ENCODE measurements at places on chromosomes 2 and 18.

DNA sequence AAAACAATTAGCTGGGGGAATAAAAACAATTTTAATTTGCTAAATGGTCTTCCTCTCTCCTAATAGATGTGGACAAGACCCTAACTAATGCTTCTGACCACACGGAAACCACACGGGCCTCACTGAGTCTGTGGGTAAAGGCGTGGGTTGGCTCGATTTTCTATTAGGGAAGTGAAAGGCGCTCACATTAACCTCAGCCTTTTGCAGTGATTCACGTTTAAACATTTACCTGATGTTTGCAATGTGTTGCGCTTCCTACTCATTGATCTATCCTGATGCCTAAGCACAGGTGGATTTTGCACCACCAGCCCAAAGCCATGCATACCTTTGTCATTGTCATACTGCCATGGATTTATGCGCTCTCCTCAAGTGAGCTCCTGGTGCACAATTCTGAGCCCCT, 35.6 kb upstream of the NRP2 start:
- DNase-seq = no peak

DNA sequence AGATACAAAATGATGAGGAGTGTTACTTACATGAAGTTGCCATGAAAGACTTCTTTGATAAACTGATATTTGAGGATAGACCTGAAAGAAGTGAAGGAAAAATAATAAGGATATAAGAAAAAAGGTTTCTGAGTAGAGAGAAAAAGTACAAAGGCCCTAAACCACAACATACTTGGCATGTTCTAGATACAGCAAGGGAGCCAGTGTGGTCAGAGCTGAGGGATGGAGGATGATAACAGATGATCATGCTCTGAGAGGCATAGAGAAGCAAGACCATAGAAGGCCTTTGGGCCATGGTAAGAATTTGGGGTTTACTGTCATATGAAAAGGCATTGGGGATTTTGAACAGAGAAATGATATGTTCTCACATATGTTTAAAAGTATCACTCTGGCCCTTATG, 424.1 kb upstream of the CHST9 start:
- DNase-seq = no peak

GRCh38 chr18:11074889-11075288, 74.5 kb downstream of the PIEZO2 start:
- DNase-seq = no peak

DNA sequence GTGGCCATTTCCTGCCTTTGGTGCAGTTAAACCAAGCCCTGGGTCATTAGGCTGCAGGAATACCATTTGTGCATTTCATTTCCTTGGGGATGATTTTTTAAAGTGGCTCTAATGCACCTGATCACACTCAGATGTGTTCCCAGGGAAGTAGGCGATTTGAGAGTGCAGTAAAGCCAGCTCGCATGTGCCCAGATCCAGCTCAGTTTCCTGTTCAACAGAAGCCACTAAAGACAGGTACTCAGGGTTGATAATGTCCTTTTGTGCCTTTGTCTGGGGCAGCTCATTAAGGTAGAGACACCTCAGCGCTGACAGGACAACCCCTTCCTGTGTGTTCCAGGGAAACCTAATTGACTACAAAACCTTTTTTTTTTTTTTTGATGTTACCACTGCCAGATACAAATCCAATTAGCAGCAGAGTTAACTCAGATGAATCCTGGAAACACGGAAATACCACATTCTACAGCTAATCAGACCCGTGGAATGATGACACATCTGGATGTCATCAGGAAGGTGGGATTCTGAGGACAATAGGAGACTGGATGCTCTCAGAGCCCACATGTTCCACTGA, 15.2 kb upstream of the CHRNA1 start:
- DNase-seq = no peak

DNA sequence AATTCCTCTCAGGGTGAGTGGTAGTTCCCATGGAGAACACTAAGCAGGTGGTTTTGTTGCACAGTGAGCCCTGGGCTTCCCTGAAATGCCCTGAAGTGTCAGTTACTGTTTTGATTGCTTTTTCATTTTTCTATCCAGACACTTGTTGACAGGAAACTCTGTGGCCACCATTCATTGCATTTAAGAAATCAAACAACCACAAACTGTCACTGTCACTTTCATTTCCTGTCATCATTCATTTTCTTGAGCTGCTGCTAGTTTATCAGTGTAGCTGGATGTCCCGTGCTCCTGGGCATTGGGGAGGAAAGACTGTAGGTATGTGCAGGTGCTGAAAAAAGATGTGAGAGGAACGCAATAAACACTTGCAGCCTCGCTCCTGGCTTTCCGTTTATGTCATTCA, 891.6 kb upstream of the ZEB2 start:
- no peak for DNase-seq

DNA sequence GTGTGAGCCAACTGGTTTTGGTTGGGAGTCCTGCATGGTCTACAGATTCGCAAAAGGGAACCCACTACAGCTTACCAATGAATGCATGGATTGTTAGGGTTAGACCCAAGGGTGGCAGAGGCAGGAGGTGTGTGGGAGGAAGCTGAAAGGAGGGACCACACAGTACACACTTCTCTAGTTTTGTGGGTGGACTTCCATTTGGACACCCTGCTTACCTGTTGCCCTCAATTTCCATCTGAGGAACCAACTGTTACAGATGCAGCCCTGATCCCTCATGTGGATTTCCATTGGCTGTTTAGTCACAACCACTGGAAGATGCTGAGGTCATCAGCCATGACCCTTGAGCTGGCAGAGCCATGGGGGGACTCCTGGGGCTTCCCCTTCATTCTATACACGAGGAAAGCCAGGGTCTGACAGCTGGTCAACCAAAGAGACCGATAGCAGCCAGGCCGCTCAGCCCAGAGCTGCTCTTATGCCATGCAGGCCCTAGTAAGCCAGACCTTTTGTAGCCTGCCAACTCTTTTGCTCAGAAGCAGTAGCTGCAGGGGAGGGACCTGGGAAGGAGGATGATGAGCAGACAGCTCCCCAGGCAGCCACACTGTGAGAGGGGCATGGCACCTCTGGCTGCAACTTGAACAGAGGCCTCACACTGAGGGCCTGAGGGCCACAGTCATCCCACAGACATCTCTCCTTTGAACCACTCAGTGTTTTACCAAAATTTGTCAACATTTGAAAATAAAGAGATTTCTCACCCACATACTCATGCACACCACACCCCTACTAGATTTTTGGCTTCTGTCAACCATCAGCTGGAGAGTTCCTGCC, 162.1 kb downstream of the SETBP1 start:
- DNase-seq = no peak

GRCh38 chr2:166090346-166090745, 37.5 kb downstream of the SCN1A start:
- no peak for DNase-seq

DNA sequence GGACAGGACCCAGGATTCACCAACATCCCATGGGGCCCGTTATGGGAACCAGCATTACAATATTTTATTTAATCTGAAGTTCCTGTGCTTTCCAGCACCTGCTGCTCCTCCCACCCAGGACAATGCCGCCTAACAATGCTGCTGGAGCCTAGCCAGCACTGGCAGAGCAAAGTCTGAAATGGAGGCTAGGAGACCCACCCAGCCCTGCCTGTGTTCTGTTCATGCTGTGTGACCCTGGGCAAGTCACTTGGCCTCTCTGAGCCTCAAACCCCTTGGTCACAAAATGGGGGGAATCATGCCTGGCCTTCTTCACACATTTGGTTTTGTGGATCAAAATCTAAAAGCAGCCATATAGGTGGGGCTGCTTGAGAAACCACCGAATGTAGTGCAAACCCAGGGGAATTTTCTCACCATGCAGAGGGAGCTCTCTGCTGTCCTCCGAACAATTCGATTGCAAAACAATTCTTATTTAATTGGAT, 38.5 kb upstream of the ODC1 start:
- no peak for DNase-seq

DNA sequence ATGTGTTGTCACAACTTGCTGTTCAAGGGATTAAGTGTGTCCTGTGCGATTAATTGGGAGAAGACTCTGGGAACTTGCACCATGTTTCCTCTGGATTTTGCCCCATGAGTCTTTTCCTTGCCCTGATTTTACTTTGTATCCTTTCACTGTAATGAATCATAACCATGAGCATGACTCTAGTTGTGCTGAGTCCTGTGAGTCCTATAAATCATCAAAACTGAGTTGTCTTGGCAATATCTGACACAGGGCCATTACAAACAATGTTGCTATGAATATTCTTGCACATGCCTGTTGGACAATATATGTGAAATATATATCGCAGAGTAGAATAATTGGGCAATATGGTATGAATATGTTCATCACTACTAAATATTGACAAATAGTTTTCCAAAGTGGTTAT, 56.5 kb upstream of the COL5A2 start:
- DNase-seq = no peak

DNA sequence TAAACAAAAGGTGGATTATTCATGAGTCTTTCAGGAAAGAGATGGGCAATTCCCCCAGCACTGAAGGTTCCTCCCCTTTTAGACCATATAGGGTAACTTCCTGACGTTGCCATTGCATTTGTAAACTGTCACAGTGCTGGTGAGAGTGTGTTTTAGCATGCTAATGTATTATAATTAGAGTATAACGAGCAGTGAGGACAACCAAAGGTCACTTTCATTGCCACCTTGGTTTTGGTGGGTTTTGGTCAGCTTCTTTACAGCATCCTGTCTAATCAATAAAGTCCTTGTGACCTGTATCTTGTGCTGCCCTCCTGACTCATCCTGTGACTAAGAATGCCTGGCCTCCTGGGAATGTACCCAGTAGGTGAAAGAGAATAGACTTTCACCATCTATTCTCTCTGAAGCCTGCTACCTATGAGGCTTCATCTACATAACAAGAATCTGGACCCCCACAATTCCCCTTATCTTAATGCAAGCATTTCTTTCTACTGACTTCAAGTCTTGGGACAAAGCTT, 148.7 kb downstream of the CABLES1 start:
- no peak for DNase-seq

DNA sequence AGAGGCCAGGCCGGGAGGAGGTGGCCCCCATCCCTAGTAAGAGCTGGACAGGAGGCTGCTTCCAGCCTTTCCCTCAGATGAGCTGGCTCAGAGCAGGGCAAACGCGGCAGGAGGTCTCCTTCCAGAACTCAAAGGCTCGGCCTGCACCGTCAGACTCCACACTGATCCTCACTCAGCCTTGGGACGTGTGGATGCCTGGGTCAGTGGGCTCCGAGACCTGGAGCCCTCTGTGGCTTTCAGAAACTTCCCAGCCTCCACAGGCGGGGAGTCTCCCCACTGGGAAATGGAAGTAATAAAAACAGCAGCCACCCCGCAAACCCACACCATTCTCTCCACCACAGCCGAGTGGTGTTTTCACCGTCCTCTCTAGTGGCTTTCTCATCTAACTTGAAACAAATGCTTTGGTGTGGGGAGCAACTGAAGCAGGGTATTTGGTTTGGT, 54.3 kb downstream of the INPP5D start:
- no peak for DNase-seq

- no peak for DNase-seq
These were observed 145.6 kb downstream of the EVA1A start for GRCh38 chr2:75415111-75415626.

GRCh38 chr2:180523621-180524340, 456.6 kb upstream of the UBE2E3 start:
- no peak for DNase-seq

DNA sequence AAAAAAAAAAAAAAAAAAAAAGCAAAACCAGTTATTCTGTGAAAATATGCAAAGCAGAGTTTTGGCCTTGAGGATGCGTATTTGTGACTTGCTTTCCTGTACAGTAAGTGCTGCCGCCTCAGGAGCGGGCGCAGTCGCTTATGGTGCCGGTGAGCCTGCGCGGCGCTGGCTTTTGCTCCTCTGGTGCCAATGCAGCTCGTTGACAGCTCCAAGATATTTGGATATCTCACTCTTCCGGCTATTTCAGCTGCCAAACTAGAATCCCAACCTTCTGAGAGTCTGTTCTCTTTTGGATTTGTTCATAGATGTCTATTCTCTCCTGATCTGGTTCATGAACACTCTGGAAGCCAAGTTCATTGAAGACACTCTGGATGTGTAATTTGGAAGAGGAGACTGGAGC, 184.1 kb downstream of the AGAP1 start:
- no peak for DNase-seq

DNA sequence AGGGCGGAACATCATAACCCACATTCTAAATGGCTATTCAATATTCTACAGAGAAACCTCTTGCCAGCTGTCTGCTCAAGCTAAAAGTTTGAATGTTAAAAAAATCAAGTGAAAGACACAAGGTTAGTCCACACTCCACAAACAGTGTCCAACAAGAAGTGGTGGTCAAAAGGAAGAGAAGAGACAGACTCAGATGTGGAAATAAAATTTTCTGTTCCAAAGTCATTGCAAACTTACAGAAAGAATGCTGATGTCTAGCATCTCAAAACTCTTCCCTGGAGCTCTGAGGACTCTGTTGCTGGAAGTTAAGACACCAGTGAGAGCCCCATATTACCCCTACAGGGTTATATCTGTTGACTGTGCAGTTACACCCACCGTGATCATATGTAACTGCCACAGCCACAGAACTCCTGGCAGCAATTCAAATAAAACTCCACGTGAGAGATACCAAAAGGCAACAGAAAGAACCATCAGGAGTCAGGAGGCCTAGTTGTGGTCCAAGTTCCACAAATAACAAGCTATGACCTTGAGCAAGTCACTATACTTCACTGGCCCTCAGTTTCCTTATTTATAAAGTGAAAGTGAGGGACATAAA, 60.9 kb downstream of the AAK1 start:
- no peak for DNase-seq

- DNase-seq = no peak
These were observed 38.4 kb upstream of the CELF4 start for GRCh38 chr18:37604032-37604431.

DNA sequence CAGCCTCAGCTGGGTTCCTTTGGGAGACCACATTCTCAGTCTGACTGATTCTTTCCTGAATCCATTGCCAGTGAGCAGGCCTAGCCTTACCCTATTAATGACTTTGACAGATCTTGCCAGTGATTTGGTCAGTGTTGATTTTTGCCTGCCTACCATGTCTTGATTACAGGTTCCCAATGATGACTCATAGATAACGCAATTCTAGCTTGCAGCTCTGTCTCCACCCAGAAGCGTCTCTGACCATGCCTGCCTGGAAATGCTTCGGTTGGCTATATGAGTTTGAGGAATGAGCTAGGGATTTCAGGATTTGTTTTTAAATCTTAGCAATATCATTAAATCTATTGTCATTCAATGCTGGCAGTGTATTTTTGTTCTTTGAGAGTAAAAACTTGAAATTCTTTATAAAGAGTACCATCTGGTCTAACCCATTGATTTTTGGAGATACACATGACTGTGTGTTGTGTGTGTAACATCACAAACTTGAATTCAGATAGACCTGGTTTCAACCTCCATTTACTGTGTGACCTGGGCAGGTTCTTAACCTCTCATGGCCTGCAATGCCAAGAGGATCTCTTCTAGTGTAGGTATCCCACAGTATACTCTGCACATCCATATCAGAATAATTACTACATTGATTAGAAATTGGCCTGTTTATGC, 57.0 kb downstream of the CCDC150 start:
- no peak for DNase-seq

- DNase-seq = no peak
These were observed 673.8 kb upstream of the FANCL start for GRCh38 chr2:58914733-58915505.

Data from left lung (tissue), 14 donors.